ENCODE measurements at places on chromosomes 2 and 18.

- no peak for DNase-seq
These were observed 410.6 kb upstream of the FIGN start for GRCh38 chr2:164146441-164146840.

DNA sequence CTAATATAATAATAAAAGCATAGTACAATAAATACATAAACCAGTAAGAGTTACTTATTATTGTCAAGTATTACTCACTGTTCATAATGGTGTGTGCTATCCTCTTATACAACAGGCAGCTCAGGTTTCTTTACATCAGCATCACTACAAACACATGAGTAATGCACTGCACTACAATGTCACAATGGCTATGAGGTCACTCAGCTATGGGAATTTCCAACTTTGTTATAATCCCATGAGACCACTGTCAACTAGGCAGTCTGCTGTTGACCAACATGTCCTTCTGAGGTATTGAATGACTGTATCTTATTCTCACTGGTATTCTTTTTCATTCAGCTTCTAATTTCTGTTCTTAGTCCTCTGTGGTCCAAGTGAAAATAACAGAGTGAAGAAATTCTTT lies 250.4 kb upstream of the DSEL start:
- peak; percentile 66 for DNase-seq

- DNase-seq = no peak
These were observed 150.0 kb upstream of the AGAP1 start for GRCh38 chr2:235343869-235344268.

DNA sequence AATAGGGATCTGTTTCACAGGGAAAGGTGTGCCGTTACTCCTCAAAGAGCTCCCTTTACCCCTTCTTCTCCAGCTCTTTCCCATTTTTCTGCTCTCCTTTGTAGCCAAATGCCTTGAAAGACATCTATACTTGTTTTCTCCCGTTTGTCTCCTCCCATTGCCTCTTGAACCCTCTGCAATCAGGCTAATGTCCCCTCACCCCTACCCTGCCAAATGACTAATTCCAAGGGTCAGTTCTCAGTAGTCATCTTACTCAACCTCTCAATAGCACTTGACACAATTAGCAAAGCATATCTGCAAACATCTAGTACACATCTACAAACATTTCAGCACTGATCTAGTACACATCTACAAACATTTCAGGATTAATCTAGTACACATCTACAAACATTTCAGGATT lies 12.6 kb downstream of the MRO start:
- DNase-seq = no peak

DNA sequence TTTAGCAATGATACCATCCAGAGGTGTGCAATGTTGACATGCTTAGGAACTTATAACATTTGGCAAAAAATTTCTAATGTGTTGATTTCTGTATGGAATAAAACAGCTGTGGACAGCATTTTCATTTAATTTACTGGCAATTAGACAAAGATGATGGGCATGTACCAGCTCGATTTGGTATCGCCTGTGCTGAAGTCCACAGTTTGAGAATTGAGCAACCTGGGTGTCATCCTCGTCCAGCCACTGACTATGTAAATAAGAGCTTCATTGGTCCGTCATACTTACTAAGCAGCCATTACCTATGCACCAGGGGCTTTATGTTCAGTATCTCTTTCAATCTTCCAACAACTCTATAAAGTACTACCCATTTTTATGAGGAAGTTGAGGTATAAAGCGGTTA lies 24.6 kb upstream of the ACAA2 start:
- no peak for DNase-seq

- no peak for DNase-seq
These were observed 639.1 kb upstream of the SLC39A10 start for GRCh38 chr2:195017890-195018289.

- DNase-seq = no peak
These were observed 679.8 kb upstream of the NRXN1 start for GRCh38 chr2:51711766-51712165.

- no peak for DNase-seq
These were observed 77.1 kb downstream of the SMAD4 start for GRCh38 chr18:51107082-51107481.

GRCh38 chr18:4172196-4173100 lies 282.7 kb downstream of the DLGAP1 start:
- DNase-seq = no peak

GRCh38 chr2:79235135-79235534 lies 75.6 kb upstream of the REG3A start:
- DNase-seq = no peak

DNA sequence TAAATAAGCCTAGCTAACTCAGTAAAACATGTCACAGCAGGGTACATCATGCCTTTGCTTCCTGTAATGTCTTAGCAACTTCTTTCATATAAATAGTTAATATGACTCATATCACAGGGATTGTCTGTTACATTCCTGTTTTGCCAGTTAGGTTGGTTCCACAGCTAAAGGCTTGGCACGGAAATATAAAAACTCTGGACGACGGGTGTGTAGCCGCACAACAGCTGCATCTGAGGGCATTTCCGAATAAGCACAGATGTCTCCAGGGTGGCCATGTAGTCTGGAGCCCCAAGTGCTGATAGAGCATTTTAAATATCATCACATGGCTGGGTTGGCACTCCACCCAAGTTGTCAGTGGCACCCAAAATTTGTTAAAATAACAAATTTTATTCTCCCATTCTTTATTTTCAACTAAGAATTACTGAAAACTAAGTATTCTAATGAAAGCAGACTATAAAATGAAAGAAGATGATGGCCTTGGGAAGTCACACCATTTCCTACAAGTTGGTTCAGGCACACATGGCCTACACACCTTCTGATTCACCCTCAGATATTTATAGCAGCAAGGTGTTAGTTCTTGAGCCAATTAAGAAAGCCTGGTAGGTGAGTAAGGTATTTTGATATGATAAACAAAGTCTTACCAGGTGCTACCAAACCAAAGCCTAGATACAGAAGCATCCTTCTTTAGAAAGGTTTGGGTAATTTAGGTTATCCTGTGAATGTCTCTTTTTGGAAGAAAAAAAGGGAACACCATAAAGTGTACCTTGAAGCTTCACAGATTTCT lies 61.8 kb upstream of the STK17B start:
- peak; percentile 99 for DNase-seq

DNA sequence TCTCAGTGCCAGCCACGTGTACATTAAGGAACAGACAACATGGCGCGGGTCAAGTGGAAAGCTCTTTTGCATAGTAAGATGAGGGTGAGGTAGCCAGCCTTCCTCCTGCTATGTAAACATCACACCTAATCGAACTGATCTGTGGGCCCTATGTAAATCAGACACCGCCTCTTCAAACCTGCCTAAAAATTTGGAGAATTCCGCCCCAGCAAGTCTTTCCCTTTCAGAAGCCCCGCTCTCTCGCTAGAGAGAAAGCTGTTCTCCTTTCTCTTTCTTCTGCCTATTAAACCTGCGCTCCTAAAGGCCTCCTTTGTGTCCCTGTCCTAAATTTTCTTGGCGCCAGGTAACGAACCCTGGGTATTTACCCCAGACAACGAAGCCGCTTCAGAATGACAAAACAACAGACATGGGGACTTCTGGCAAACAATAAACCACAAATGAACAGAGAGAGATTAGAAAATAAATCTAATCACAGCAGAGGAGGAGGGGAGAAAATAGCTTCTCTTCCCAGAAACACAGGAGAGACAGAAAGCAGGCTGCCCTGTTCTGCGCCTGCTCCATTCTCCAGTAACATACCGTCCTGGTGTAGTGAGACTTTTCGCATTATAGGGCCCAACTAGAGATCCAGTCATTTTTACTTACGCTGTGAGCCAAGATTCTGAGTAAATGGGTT lies 31.9 kb upstream of the CYP1B1 start:
- DNase-seq = no peak

- DNase-seq = peak; percentile 93
These were observed 42.6 kb upstream of the RAPGEF4 start for GRCh38 chr2:172693037-172693436.

- DNase-seq = no peak
These were observed 300.4 kb downstream of the ZNF407 start for GRCh38 chr18:74897971-74898657.

- no peak for DNase-seq
These were observed 41.4 kb downstream of the B4GALT6 start for GRCh38 chr18:31643003-31643402.

GRCh38 chr2:70035344-70035844 lies 51.9 kb upstream of the PCBP1 start:
- no peak for DNase-seq

- no peak for DNase-seq
These were observed 332.9 kb downstream of the SOCS6 start for GRCh38 chr18:70621710-70622109.

- DNase-seq = no peak
These were observed 921.1 kb downstream of the SOCS6 start for GRCh38 chr18:71209944-71210343.

DNA sequence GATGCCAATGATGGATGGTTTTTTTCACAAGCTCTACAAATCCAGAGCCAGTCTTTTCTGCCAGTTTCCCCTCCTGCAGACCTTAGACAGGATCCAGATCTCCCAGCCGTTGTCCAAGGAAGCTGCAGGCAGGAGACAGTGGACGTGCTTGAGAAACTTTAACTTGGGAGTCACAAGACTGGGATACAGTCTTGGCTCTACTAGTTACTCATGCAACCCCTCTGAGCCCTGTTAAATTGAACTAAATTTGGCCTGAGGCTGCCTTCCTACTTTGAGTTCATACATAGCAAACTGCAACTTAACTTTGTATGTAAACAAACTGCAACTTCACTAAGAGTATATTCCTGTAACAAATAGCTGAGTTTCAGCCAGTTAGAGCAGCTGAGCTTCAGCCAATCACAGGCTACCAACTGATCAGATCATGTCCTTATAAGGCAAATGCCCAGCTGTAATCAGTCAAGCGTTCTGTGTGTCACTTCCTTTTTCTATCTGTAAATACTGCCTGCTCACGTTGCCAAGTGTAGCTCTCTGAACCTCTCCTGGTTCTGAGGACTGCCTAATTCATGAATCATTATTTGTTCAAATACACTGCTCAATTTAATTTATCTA lies 140.9 kb downstream of the CAPN13 start:
- DNase-seq = peak; percentile 61

GRCh38 chr18:9835113-9835755 lies 50.5 kb upstream of the TXNDC2 start:
- DNase-seq = peak; percentile 15

- no peak for DNase-seq
These were observed 284.7 kb downstream of the CYP26B1 start for GRCh38 chr2:71862921-71863320.

- peak; percentile 6 for DNase-seq
These were observed 39.6 kb downstream of the LHCGR start for GRCh38 chr2:48715956-48716355.

- DNase-seq = no peak
These were observed 279.9 kb downstream of the ALPK2 start for GRCh38 chr18:58348951-58349350.

DNA sequence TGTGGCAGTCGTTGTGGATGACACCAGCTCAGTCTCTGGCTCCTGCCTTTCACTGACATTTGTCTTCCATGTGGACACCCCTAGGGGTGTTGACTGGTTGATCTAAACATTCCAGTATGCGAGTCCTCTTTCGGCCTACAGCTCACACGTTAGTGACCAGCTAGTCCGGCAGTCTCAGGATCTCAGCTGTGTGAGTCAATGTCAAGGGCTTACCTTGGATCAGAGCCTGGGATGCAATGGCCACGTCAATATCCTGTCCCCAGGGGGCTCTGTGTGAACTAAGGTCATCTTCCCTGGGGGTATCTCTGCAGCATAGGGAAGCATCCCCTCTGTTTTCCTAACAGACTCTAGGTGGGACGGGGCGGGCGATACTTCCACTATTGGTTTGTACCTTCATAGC lies 35.1 kb upstream of the YWHAQ start:
- no peak for DNase-seq

DNA sequence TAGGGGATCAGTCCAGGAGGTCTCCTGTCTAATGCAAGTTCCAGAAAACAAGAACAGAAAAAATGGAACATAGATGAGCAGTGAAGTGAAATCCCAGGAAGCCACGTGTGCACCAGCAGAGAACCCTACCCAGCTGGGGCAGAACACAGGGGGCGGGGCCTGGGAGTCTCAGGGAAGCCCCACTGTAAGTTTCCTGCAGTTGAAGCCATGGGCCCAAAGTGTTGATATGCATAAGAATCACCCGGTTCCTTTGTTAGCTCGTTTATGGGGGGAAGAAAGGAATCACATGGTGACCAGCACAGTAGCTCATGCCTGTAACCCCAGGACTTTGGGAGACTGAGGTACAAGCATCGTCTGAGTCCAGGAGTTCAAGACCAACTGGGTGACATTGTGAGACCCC lies 131.3 kb downstream of the INO80D start:
- DNase-seq = no peak

DNA sequence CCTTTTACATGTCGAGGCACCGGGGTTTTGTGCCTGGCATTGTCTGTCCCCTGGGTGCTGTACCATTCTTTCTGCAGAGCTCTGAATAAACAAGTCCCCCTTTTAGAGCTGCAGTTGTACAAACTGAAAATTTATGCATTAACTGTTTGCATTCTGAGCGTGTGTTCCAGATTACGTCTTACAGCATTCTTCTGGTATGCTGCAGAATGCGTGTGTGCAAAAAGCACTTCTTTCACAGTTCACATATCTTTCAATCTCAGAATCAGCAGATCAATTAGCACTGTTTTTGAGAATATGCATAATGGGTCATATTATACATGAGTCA lies 27.5 kb downstream of the MEIS1 start:
- no peak for DNase-seq

DNA sequence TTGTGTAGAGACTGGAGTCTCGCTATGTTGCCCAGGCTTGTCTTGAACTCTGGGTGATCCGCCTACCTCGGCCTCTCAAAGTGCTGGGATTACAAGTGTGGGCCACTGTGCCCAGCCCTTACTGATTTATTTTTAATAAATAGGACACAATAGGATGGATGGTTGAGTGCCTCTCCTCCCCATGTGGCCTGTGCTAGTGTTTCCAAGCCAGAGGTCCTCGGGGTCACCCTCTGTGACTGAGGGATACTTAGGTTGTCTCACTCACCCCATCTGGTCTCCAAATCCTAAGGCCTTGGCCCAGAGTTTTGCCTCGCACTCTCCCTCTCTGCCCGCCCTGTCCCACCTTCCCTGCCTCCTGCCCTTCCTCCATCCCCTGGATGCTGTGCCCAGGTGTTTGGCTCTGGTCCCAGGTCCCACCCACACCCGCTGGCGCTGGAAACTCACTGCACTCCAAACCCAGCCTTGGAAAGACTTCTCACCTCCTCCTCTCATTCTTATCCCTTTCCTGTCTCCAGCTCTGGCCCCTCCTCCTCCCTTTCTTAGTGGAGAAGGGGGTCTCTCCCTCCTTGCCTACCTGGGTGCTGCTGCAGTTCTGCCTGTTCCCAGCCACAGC lies 4.7 kb upstream of the ECEL1 start:
- DNase-seq = no peak
